ENCODE measurements at places on chromosomes 7 and 10. TPM values are rescaled to one million over a fixed set of nuclear protein-coding genes. Genes with fewer than 3 reads are reported as not detected.

GRCh38 chr10:2981361-2981801 is 86.0 kb upstream of the PFKP start:
- DNase-seq = no peak

The GLRX3 gene
- 80.8 TPM for total RNA-seq

- DNase-seq = no peak
These were observed 3.2 kb upstream of the ZNF789 start for GRCh38 chr7:99469381-99470065.

GRCh38 chr7:137592232-137592896 is 248.8 kb upstream of the PTN start:
- DNase-seq = peak; percentile 42

The CLRN3 gene
- 2.7 TPM for total RNA-seq

GRCh38 chr10:92291921-92292845 is 1.2 kb downstream of the MARCHF5 start:
- peak; percentile 12 for DNase-seq

DNA sequence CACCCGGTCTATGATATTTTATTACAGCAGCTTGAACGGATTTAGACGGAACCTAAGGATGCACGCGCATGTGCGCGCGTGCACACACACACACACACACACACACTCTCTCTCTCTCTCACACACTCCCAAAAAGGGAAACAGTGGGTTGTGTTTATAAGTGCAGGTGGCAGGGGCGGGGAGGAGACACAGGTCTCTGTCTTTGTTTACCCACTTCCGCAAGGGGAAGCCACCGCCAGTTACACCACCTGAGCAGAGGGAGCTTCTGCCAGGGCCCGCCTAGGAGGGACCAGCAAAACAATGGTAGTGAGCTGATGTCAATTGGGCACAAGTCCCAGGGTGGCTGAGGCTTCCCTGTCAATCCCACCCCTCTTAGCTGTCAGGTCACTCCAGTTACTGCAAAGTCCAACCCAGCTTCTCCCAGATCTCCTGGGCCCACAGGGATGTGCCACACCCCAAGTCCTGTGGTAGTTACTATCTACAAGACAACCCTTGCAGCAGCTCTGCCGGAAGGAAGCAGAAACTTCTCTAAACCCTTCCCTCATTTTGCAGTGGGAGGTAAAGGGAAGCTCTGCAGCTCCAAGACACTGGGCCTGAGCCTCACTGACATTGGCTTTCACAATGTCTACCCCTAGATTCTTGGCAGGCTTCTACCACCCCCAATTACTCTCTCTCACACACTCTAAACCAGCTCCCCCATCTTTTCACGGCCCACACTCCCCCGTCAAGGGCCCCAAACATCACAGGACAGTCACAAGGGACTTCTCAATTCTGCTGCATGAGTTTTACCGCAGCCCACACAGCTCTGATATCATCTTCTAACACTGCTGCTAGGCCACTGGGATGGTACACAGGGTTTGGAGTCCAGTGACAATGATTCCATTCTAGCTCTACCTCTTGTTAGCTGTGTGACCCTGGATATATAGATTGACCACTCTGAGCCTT is 17.6 kb downstream of the ANXA11 start:
- DNase-seq = no peak

GRCh38 chr10:101478956-101479355 is 109.1 kb downstream of the POLL start:
- no peak for DNase-seq

DNA sequence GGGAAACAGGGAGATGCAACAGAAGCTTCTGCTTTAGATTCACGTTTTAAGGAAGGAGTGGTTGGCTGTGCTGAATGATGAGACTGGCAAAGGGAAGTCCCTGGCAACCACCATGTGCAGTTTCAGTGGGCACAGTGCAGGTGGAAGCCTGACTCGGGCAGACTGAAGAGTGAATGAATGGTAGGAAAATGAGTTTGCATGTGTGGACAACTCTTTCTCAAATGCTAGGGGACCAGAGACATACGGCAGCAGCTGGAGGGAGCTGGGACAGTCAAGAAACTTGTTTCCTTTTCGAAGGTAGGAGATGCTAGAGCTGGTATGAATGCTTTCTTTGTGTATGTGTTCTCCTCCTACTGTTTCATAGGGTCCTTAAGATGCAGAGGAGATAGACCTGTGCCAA is 29.0 kb downstream of the PODXL start:
- no peak for DNase-seq

The UCN3 gene
- 1.3 TPM for total RNA-seq

DNA sequence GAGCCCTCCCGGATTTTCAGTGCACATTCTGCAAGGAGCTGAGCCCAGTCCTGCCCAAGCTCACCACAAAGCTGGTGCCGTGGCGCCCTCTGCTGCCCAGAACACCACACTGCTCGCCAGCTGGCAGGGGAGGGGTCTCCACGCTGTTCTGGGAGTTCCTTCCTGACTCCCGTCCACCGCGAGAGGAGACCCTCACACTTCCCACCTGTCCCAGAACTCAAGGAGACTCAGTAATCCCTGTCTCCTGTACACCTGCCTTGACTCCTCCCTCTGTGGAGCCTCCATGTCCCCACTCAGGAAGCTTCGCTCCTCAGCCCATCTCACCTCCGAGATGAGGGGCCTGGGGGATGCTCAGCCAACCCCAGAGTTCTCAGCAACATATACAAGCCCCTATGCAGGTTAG is 11.3 kb downstream of the C10orf105 start:
- peak; percentile 84 for DNase-seq

The HTRA1 gene
- 3.5 TPM for total RNA-seq

- no peak for DNase-seq
These were observed 355.0 kb downstream of the DNAJB6 start for GRCh38 chr7:157691586-157692459.

- DNase-seq = no peak
These were observed 60.2 kb upstream of the COMTD1 start for GRCh38 chr10:75295868-75296441.

- no peak for DNase-seq
These were observed 362.9 kb downstream of the GFRA1 start for GRCh38 chr10:115909962-115910731.

The HABP2 gene
- total RNA-seq = 112 TPM

The FAM25G gene
- not detected for total RNA-seq

The OR13A1 gene
- total RNA-seq = 0.38 TPM

GRCh38 chr7:128259131-128260061 is 18.3 kb downstream of the LEP start:
- no peak for DNase-seq

The ATP5MK gene
- 264 TPM for total RNA-seq

GRCh38 chr7:80134536-80135308 is at the start of gene GNAI1:
GNAI1 (plus strand) TSS chr7:80134831; CDS start chr7:80135161, 330 bp downstream.
- peak; percentile 83 for DNase-seq

- DNase-seq = no peak
These were observed 127.0 kb downstream of the VPS41 start for GRCh38 chr7:38781991-38782390.

DNA sequence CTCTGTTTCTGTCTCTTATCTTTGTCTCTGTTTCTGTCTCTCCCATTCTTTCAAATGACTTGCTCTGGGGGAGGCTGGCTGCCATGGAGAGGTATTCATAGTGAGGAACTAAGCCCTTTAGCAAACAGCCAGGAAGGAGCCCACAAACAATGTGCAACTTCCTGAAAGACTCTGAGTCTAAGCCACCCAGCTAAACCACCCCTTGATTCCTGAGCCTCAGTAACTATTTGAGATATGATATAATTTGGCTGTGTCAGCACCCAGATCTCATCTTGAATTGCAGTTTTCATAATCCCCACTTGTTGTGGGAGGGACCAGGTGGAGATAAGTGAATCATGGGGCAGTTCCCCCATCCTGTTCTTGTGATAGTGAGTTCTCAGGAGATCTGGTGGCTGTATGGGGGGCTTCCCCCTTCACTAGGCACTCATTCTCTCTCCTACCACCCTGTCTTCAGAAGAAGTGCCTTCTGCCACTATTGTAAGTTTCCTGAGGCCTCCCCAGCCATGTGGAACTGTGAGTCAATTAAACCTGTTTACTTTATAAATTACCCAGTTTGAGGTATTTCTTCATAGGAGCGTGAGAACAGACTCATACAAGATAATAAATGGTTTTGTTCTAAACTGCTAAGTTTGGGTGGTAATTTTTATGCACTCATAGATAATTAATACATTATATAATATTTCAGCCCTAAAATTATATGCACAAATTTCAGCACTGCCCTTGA is 121.2 kb upstream of the FOXP2 start:
- no peak for DNase-seq

DNA sequence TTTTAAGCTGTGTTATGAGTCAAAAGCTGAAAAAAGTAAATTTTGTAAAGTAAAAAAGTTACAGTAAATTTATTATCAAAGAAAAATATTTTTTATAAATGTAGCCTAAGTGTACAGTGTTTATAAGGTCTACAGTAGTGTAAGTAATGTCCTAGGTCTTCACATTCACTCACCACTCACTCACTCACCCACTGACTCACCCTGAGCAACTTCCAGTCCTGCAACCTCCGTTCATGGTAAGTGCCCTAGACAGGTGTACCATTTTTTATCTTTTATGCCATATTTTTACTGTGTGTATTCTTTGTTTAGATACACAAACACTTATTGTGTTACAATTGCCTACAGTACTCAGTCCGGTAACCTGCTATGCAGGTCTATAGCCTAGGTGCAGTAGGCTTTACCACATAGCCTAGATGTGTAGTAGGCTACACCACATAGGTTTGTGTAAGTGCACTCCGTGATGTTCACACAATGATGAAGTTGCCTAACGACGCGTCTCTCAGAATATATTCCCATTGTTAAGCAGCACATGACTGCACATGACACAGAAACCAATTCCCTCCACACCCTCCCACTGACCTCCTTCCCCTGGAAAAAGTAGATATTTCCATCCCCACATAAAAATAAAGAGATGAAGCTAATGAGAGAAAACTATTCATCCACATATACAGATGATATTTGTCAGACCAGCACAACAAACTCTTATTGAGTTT is 44.8 kb upstream of the FGL2 start:
- DNase-seq = no peak

DNA sequence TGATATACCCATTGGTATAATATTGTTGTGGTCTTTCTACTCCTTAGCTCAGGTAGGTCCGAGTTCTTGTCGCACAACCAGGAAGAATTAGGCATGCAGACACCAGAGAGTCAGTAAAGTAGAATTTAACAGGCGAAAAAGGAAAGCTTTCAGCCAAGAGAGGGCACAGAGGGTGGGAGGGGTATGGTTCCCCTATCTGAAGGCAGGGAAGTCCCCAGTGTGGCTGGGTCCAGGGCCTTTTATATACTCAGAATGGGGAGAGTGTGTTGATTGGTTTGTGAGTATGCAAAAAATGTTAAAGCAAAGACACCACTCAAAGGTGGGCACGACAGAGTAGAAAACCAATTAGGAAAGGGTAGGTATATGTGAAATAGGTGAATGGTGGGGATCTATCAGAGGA is 53.9 kb downstream of the IMMP2L start:
- DNase-seq = no peak

DNA sequence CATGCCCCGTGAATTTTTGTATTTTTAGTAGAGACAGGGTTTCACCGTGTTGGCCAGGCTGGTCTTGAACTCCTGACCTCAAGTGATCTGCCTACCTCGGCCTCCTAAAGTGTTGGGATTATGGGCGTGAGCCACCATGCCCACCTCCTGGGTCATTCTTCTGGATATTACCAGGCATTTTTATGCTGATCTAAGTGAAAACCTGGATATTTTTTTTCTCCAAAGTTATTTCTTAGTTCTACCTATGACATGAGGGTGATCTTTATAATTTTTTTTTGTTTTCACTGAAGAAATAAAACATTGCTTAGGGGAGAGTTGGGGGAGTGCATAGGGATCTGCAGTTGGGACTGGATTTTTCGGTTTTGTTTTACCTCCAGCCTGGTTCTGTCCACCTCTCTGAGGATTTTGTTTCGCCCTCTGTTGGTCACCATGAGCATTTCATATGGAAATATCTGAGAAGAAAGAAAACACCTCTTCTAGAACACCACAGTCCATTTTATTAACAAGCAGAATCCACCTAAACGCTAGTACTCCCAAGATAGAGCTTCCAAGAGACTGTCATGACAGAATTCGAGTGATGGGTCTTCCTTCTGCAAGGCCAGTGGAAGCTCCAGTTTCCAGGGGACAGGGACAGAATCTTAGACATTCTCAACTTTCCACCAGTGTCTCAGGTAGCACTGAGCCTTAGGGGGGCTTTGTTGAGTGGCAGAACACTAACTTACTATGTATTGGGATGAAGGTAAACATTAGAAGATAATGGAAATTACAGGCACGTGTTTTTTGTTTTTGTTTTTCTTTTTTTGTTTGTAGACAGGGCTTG is 33.4 kb upstream of the AFAP1L2 start:
- DNase-seq = no peak

The PIP gene
- not detected for total RNA-seq

DNA sequence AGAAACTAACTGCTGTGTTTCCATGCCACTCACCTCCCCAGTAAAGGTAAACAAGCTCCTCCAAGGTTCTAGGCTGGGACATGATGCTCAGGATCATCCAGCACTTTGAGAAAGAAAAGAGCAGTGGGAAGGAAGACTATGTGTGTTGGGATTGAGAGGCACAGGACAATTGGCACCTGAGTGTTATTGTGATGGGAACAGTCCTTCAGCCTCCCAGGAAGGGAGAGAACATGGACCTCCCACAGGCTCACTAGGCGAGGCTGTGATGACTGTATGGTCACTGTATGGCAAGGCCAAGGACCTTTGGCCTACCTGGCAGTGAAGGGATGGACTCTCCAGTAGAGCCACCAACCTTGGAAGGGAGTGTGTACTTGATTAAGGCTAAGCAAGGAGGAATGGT is 123.2 kb upstream of the UNC5B start:
- DNase-seq = no peak

Data from progenitor cell of endocrine pancreas (in vitro differentiated cells).